AG10803 (cell line): ENCODE measurements at places on chromosomes 5 and 9.

DNA sequence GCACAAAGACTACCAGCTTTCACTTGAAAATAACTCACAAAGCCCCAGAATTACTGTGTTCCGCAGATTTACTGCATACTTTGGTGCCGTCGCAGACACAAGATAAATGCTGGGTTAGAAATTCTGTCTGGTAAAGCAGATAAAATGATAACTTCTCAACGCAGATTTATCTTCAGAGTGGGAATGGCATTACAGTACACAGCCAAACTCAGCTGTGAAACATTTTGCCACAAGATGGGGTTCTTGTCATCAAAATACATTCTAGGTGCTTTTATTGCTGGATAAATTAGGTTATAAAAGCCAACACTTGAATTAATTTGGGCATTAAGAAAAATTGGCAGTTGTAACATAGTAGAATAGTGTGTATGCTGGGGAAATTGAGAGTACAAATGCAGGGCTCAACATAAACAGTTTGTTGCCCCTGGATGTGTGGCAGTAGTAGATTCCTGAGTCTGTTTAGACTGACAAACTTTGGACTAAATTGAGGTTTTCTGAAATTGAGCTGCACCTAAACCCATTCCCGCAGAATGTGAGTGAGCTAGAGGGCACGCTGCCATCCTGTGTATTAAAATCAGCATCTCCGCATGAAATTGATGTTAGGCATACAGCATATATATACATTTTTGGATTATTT is 61.1 kb downstream of the LMNB1 start:
- DNase-seq: peak; percentile 45

DNA sequence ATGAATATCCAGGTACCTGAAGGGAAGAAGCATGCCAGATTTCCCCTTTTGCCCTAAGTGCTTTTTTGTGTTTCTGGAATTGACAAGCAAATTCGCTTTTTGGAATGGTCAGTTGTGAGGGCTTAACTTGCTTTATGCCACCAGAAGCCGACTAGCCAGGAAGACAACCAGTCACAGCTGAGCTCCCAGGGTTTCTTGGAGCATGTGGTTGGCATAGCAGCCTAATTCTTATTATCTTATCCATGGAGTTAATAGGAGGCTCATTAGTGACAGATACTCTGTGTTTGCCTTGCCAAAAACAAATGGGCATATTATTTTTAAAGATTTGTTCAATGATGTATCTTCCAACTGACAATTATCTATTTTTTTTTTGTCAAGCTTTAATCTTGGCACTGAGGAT is 500.7 kb downstream of the PTPRD start:
- no peak for DNase-seq

DNA sequence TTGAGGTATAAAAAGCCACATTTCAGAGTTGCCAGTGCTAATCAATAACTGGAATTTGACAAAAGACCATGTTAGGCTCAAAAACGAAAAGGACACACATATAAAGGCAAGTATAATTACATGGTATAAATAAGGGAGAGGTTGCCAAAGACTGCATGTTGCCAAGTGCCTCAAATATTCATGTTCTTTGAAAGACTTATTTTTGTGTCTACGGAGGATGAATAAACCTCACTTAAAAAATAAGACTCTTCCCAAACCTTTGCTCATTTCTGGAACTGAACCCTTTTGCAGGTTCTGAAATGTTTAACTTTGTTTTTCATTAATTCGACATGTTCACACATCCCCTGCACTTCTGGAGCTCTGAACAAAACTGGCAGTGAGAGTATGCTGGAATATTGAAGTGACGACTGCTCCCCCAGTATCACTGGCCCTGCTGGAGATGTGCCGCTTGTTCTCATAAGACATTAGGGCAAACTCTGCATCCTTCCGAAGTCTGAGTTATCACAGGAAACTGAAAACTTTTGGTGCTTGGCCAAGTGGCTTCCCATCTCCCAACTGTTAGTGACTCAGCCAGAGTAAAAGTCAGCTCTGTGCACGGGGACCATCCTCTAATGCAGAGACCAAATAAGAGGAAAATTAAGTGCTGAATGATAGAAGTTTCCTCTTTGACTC is 336.8 kb downstream of the GLIS3 start:
- peak; percentile 75 for DNase-seq

DNA sequence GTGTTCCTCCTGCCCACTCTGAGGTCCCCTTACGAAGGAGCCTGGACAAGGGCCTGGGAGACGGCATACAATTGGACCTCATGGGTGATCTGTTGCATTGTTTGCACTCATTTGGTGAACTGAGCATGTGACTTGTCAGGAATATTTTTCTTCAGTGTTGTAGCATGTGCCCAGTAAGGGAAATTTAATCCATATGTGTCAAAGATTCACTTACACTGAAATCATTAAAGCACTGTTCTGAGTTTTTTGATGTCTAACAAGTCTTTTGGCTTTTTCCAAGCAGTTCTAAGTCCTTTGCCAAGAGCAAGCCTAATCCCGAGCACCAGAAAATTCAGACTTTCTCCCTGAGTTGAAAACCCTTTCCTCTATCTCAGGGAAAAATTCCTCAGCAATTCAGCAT is 61.6 kb upstream of the RPS23 start:
- peak; percentile 72 for DNase-seq

- no peak for DNase-seq
These were observed 213.7 kb upstream of the NR4A3 start for GRCh38 chr9:99607842-99608448.

- DNase-seq: no peak
These were observed 1722.1 kb downstream of the MAT2B start for GRCh38 chr5:165227515-165227914.

- no peak for DNase-seq
These were observed 22.2 kb upstream of the ASS1 start for GRCh38 chr9:130422546-130422945.

DNA sequence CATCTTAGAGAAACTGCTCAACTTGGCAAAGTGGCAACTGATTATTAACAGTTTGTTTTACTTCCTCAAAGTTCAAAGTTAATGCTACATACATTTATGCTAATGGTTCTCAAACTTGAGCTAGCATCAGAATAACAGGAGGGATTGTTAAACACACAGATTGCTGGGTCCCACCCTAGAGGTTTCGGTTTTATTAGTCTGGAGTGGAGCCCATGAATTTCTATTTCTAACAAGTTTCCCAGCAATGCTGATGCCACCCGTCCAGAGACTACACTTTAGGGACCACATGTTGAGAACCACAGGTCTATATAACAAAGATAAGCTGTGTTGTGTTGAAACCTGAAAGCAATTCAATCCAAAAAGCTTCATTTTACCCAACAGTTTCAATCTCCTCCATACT is 95.3 kb downstream of the FBXW11 start:
- peak; percentile 9 for DNase-seq

DNA sequence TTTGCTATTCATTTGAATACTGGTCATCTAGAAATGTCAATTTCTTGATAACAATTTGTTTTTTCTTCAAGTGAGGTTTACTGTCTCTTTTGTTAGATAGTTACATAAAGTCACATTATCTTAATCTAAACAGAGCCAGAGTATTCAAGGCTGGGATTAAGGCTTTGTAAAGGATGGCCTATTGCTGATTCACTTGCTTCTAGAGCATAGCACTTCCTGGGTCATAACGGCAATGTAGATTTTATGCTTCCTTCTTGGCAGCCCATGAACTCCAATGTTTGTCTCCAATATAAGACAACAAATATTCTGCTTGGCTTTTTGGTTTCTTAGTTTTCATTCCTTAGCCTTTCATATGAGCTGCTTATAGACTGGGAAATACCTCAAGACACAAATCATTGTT is 2007.9 kb upstream of the CDH6 start:
- DNase-seq: no peak

DNA sequence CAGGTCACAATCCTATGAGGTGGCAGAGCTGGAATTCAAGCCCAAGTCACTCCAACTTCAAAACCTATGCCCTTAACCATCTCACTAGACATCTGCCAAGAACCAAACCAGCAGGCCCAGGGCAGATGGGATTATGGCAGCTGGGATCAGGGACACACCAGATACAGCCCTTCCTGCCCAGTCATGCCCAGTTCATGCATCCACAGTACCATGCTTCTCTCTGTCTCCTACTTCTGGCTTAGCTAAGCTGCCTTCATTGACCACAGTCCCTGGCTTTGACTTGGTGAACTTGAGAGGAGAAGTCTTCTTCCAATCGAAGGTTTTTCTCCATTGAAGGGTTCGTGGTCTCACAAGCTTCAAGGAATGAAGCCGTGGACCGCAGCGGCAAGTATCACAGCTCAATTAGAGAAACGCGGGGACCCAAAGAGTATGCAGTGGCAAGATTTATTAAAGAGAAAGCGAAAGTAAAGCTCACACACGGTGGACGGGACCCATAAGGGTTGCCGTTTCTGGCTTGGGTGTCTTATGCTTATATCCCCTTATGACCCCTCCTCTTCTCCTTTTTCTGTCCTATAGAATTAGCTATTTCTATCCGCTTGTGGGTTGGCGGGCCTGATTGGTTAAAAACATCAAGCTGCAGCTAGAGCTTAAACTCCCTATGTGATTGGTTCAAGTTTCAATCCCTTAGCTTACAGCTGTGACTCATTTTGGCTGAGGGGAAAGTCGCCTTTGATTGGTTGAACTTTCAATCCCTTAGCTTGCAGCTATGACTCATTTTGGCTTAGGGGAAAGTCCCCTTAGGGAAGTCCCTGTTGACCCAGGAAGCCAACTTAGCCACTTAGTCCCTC is 101.2 kb downstream of the TRIM36 start:
- peak; percentile 20 for DNase-seq

GRCh38 chr9:3502560-3503398 is 23.0 kb downstream of the RFX3 start:
- peak; percentile 18 for DNase-seq

- no peak for DNase-seq
These were observed 1.3 kb upstream of the LPCAT1 start for GRCh38 chr5:1524799-1525623.

GRCh38 chr9:75921391-75922127 is 31.1 kb downstream of the PCSK5 start:
- no peak for DNase-seq

GRCh38 chr5:33563530-33563929 is 122.8 kb downstream of the TARS1 start:
- no peak for DNase-seq

GRCh38 chr5:1329111-1329579 is 15.8 kb downstream of the CLPTM1L start:
- DNase-seq: no peak

DNA sequence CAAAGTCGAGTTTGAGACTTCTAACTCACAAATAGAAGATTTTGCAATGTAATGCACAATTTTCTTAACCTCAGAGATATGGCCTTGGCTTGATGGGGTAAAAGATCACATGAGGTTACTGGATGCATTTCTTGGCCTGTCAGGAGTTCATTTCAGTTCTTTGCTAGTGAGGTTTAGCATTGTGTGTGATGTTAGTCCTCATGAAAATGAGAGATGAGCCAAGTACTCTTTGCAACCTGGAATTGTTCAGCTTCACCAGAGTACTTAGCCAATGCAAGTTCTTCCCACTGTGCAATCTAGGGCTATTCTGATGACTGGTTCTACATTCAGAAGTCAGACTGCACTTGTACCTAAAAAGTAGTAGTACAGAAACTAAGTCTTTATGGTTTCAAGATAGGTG is 24.9 kb downstream of the GNAQ start:
- DNase-seq: peak; percentile 25

DNA sequence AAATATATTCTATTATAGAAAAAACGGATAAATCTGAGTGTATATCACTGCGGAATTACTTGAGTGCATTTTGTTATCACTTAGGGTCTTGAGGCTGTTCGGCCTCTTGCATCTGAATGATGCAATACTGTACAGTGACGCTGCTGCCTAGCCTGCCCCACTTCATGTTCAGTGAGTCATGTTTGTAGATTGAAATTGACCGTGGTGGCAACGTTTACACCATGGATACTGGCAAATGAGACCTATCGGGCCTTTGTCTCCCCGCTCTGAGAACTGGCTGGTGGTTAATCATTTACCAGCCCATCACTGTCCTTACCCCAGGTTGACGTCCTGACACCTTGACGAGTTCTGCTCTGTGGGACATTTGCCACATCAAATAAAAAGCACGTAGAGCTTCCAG is 510.1 kb upstream of the ADAMTS16 start:
- no peak for DNase-seq

- no peak for DNase-seq
These were observed 48.0 kb upstream of the SAP30L start for GRCh38 chr5:154397652-154398406.

DNA sequence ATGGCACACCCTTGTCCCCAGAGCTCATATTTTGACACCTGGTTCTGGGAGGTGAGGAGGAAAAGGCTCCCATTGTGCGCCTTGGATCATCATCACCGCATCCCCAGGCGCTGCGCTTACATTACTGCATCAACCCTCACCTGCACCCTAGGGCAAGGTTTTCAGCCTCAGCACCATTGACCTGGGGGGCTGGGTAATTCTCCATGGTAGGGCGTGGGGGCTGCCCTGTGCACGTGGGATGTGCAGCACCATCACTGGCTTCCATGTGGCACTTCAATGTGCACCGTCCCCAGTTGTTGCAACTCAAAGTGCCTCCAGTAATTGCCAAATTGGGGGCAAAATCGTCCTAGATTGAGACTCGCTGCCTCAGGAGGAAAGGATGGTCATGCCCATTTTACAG is 83.6 kb downstream of the NTNG2 start:
- no peak for DNase-seq

- DNase-seq: no peak
These were observed 35.1 kb downstream of the TDRD7 start for GRCh38 chr9:97447001-97447400.

GRCh38 chr5:142922223-142922952 is 152.2 kb downstream of the ARHGAP26 start:
- DNase-seq: peak; percentile 56

DNA sequence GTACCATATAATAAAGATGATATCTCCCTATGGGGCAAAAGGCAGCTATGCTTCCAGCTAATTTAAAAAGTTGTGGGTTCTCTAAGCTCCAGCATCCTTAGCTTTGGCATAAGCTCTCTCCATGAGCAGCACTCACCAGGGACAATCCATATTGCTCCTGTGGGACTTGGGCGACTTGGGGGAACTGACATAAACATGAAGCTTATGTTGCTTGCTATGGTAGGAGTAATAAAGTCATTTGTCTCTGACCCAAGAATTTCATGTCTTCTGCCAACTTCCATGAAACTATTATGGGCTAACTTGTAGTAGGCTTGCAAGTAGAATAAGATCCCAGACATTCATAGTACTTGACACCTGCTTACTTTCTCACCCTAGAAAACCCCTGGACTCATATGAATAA is 36.2 kb upstream of the TLE4 start:
- no peak for DNase-seq

DNA sequence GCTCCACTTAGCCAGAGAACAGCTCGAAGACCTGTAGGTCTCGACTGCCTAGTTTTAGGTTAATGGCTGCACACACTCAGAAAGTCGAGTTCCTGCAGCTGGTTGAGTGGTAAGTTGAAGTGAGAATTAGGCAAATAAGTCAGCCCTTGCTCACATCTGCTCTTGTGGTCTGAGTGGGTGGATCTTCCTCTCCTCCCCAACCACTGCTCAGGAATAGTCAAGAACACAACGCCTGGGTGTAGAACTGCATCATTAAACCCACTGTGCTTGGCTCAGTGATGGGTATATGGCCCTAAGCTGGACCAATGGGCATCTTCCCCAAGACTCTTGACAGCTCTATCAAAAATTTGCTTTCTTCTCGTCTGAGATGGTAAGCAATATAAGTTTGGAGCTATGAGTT is 20.9 kb upstream of the ADAM19 start:
- DNase-seq: peak; percentile 21

- DNase-seq: no peak
These were observed 16.6 kb downstream of the TUT7 start for GRCh38 chr9:86337469-86338108.

GRCh38 chr5:177089127-177089526 is 2.4 kb downstream of the FGFR4 start:
- DNase-seq: peak; percentile 33

GRCh38 chr9:76162751-76163500 is 231.3 kb downstream of the RFK start:
- peak; percentile 55 for DNase-seq
